ENCODE measurements at places on chromosomes 11 and 22. TPM values are rescaled to one million over a fixed set of nuclear protein-coding genes. Genes with fewer than 3 reads are reported as not detected.

DNA sequence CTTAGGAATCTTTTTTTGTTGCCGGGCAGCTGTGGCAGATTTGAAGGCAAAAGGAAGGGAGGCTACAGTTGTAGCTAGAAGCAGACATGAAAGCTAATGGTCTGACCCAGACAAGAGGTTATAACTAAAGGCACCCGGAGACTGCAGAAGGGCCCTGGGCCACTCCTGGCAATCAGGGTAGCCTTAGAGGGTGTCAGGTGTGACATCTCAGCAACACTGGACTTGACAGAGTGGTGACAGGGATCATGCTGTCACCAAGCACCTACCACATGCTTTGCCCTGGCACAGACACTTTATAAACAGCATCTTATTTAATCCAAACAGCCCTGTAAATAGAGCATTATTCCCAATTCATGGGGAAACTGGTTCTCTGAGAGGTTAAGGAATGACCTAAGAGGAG is 25.7 kb downstream of the TUB start:
- no peak overlapping the region for H3K4me3 ChIP-seq
- H3K27ac ChIP-seq = no peak overlapping the region
- no peaks in the 10 kb centered on the region for H3K36me3 ChIP-seq
- no peaks in the 10 kb centered on the region for H3K27me3 ChIP-seq

DNA sequence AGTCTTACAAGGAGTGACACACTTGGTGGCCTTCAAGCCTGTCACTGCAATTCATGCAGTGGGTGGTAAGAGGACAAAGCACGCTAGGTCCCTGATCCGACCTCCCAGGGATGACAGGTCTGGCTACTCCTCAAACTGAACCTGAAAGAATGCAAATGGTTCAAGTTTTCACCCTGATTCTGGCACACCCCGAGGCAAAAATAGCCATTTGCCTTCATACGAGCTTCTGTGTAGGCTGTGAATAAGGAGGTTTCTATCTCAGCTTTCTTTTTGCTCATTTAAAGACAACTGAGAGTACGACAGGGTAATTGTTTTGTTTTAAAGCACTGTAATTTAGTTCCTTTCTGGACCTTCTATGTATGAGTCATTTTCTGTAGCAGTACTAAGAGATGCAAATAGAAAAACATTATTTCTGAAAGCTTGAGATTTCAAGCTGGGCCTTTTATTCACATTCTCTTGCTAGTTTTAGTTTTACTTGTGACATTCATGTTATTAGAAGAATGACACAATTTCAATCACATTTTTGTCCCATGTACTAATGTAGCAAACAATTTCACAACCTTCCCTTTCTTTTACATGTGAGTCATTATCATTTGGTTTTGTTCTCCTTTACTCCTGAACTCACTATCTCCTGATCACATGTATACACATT is 56.6 kb upstream of the FDX1 start:
- no peaks in the 10 kb centered on the region for H3K36me3 ChIP-seq
- H3K27ac ChIP-seq = peak overlapping the region; percentile 66
- H3K4me3 ChIP-seq = no peak overlapping the region
- peak; percentile 74 for DNase-seq
- H3K4me1 ChIP-seq = peaks cover 37% of the 10 kb centered on the region

DNA sequence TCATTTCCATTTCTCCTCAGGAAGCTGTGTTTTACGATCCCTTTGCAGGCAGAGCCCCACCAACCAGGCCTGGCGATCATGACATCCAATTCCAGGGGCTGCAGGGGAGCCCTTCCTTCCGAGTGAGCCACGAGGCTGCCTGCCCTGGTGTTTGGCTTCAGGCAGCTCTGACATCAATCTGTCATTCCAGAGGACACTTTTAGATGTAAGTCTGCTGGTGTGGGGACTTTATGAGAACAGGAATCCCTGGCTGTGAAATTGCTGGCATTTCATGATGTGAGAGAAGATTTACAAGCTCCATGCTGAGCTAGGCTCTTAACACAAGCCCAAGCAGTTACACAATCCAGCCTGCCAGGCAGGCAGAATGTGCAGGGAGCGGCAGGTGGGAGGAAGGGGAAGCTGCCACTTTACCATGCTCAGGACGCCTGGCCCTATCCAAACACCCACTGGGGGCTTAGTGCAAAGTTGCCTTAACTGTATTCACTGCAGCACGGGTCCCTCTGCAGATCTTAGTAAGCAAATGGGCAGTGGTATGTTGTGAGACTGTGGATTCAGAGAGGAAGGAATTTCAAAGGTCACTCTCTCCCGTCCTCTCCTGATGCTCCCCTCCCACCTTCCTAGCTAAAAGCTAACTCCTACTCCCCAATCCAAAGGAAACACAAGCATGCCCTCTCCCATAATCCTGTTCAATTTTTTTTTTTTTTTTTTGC is 43.4 kb upstream of the MICAL2 start:
- no peaks in the 10 kb centered on the region for H3K36me3 ChIP-seq
- H3K27me3 ChIP-seq = no peaks in the 10 kb centered on the region
- H3K4me3 ChIP-seq = no peak overlapping the region
- H3K4me1 ChIP-seq = peaks cover 25% of the 10 kb centered on the region

DNA sequence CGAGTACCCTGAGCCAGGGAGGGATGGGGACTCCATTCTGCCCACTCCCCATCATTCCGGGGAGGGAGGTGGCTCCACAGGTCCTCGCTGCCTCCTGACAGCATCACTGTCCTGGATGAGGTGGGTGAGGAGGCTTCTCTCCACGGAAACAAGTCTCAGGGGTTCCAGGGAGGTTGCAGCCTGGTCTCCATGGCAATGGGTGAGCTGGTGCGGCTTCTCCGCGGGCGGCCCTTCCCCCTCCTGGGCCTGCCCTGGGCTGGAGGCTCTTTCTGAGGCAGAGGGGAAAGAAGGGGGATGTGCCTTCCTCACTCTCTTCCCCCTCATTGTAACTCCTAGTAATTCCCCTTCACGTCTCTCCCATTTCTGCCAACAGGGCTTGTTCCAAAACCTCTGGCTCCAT is 37.1 kb upstream of the PARVG start:
- no peak overlapping the region for H3K4me3 ChIP-seq
- no peaks in the 10 kb centered on the region for H3K27me3 ChIP-seq
- no peak for DNase-seq

- H3K36me3 ChIP-seq = no peaks in the 10 kb centered on the region
- no peaks in the 10 kb centered on the region for H3K27me3 ChIP-seq
- no peak overlapping the region for H3K27ac ChIP-seq
- peaks cover 22% of the 10 kb centered on the region for H3K4me1 ChIP-seq
- DNase-seq = peak; percentile 44
- H3K4me3 ChIP-seq = no peak overlapping the region
Measured at GRCh38 chr11:123145220-123145619, 49.8 kb downstream of the CLMP start.

DNA sequence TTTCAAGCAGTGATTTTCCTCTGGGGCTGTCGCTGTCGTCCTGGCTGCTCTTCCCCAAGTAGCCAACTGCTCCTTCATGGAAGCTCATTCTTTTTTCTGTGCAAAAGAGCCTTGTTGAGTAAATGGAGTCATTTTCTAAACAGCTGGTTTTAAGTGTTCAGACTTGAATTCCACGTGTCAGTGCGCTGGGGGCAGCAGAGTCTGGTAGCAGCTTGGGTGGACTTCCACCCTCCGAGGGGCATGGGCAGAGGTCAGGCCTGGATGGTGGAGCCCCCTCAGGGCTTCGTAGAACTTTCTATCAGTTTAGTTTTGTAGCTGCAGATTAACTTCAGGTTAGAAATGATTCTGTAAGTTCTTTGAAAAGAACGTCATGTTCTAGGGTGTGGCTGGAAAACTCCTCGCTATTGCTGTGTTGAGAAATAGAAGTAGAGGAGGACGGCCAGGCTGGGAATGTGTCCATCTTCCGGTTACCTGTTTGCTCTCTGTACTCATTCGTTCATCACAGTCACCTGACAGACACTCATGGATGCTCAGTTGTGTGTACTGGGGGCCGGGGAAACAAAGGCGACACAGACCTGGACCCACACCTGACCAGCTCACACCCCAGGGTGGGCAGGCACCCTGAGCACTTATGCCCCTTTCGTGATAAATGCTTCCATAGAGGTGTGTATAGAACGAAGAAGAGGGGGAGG is 270.7 kb downstream of the TBC1D22A start:
- no peak for DNase-seq
- no peaks in the 10 kb centered on the region for H3K36me3 ChIP-seq
- no peak overlapping the region for H3K4me3 ChIP-seq

GRCh38 chr11:127972816-127973215 is 614.5 kb downstream of the ETS1 start:
- no peak overlapping the region for H3K27ac ChIP-seq
- H3K4me1 ChIP-seq = no peaks in the 10 kb centered on the region
- H3K4me3 ChIP-seq = no peak overlapping the region
- no peaks in the 10 kb centered on the region for H3K36me3 ChIP-seq
- no peak for DNase-seq
- no peaks in the 10 kb centered on the region for H3K27me3 ChIP-seq

- peak overlapping the region; percentile 56 for H3K27ac ChIP-seq
- peak; percentile 54 for DNase-seq
- H3K27me3 ChIP-seq = no peaks in the 10 kb centered on the region
- H3K36me3 ChIP-seq = peaks cover 46% of the 10 kb centered on the region
Measured at GRCh38 chr11:36376009-36376887, 80.2 kb downstream of the PRR5L start.

DNA sequence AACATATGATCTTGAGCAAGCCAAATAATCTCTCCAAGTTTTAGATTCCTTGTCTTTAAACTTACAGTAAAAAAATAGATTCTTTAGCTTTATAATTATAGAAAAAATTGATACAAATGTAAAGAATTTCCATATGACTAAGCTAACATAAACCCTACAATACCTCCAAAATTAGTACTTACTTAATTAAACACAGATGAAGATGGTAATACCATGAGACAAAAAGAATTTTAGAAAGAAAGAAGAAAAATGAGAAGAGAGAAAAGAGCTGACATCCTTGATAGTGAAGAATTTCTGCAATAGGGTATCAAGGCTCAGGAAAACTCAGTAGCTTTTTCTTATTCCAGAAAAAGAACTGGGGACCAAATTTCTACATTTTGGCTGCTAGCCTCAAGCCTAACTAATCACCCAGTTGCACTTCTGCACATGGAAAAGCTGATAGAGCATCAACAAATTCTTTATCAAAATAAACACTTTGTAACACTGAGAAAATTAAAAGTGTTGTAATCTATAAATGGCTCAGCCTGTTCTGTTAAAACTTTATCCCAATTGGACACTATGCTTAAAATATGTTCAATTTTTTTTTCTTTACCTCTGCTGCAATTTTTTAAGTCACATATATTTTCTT is 24.7 kb upstream of the SOX6 start:
- H3K27ac ChIP-seq = no peak overlapping the region
- no peak for DNase-seq
- no peaks in the 10 kb centered on the region for H3K27me3 ChIP-seq
- peaks cover 38% of the 10 kb centered on the region for H3K4me1 ChIP-seq
- H3K36me3 ChIP-seq = no peaks in the 10 kb centered on the region

- H3K4me1 ChIP-seq = peaks cover 78% of the 10 kb centered on the region
- peak overlapping the region; percentile 21 for H3K4me3 ChIP-seq
- H3K27ac ChIP-seq = peak overlapping the region; percentile 94
Measured at GRCh38 chr11:2094354-2095197, 44.6 kb downstream of the IGF2 start.

- no peaks in the 10 kb centered on the region for H3K27me3 ChIP-seq
- peaks cover 76% of the 10 kb centered on the region for H3K36me3 ChIP-seq
- no peak overlapping the region for H3K27ac ChIP-seq
- no peak overlapping the region for H3K4me3 ChIP-seq
- no peak for DNase-seq
Measured at GRCh38 chr11:250740-251299, 14.0 kb downstream of the PSMD13 start.

DNA sequence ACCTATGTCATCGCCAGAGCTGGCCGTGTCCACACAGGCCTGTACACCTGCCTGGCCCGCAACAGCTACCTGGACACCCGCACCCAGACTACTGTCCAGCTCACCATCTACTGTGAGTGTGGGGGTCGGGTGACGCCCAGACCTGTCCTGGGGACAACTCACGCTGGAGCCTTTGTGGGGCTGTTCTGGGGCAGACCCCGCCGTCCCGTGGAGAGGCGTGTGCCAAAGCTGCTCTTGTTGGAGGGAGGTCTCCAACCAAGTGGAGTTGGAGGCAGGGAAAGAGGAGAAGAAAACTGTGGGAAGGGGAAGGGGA is 4.3 kb downstream of the VSIG10L2 start:
- no peak for DNase-seq
- H3K27ac ChIP-seq = no peak overlapping the region
- no peaks in the 10 kb centered on the region for H3K4me1 ChIP-seq
- H3K36me3 ChIP-seq = no peaks in the 10 kb centered on the region
- no peaks in the 10 kb centered on the region for H3K27me3 ChIP-seq

GRCh38 chr22:42069801-42070516 is 653 bp downstream of the NAGA start:
- no peaks in the 10 kb centered on the region for H3K27me3 ChIP-seq
- peaks cover 24% of the 10 kb centered on the region for H3K36me3 ChIP-seq
- H3K4me1 ChIP-seq = peaks cover 32% of the 10 kb centered on the region
- peak overlapping the region; percentile 33 for H3K27ac ChIP-seq
- peak overlapping the region; percentile 53 for H3K4me3 ChIP-seq

GRCh38 chr11:44928816-44929215 is 21.9 kb downstream of the TP53I11 start:
- no peak overlapping the region for H3K4me3 ChIP-seq
- no peak for DNase-seq
- H3K4me1 ChIP-seq = no peaks in the 10 kb centered on the region

DNA sequence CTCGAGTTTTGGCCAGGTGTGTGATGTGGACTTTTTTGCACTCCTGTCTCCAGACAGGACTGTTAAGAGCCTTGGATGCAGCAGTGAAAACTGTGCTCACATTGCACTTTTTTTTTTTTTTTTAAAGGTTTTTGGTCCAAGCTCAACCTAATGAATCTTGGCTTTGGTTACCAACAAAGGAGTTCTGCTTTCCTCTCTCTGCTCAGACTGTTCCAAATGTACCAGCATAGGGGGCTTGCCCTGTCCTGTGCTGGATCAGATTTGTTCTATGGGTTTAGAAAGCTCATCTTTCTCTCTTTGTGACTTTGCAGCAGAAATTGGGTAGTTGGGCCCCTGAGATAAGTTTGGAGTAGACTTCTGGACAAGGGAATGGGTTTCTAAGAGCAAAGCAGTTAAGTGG is 45.3 kb downstream of the POLD3 start:
- H3K27me3 ChIP-seq = no peaks in the 10 kb centered on the region
- peaks cover 23% of the 10 kb centered on the region for H3K4me1 ChIP-seq
- peaks cover 28% of the 10 kb centered on the region for H3K36me3 ChIP-seq
- DNase-seq = no peak

GRCh38 chr11:4125141-4125540 is 30.5 kb downstream of the RRM1 start:
- H3K27ac ChIP-seq = no peak overlapping the region
- no peaks in the 10 kb centered on the region for H3K27me3 ChIP-seq

- H3K4me3 ChIP-seq = no peak overlapping the region
- no peaks in the 10 kb centered on the region for H3K4me1 ChIP-seq
- no peaks in the 10 kb centered on the region for H3K36me3 ChIP-seq
- no peaks in the 10 kb centered on the region for H3K27me3 ChIP-seq
Measured at GRCh38 chr22:46618667-46619066, 1.5 kb upstream of the GRAMD4 start.

- no peaks in the 10 kb centered on the region for H3K36me3 ChIP-seq
- H3K4me1 ChIP-seq = peaks cover 19% of the 10 kb centered on the region
- H3K27ac ChIP-seq = no peak overlapping the region
Measured at GRCh38 chr22:44349594-44349993, 36.8 kb upstream of the SHISAL1 start.

GRCh38 chr11:73404048-73404447 is 27.8 kb downstream of the RELT start:
- H3K4me3 ChIP-seq = no peak overlapping the region
- H3K4me1 ChIP-seq = peaks cover 6% of the 10 kb centered on the region
- H3K27me3 ChIP-seq = no peaks in the 10 kb centered on the region

MOGAT2 gene
- total RNA-seq = not detected

MYRF gene
- total RNA-seq = 1.4 TPM

GRK2 gene
- total RNA-seq = 96.2 TPM

TEX12 gene
- total RNA-seq = not detected

TUT1 gene
- total RNA-seq = 8.5 TPM

FGF19 gene
- 10.3 TPM for total RNA-seq

CST6 gene
- not detected for total RNA-seq

CDC45 gene
- 59.6 TPM for total RNA-seq

All from SJSA1 (cell line).